Thyroid gland (tissue), 4 donors: ENCODE measurements at places on chromosomes 5 and 9.
A peak's percentile ranks its signal among the peaks of the same experiment; 100 is the strongest.

- peak; percentile 95 for DNase-seq
These were observed at the start of gene GADD45G for GRCh38 chr9:89604729-89605464. TSS of gene GADD45G (plus strand) at chr9:89605012. CDS start at chr9:89605122, 110 bp downstream.

DNA sequence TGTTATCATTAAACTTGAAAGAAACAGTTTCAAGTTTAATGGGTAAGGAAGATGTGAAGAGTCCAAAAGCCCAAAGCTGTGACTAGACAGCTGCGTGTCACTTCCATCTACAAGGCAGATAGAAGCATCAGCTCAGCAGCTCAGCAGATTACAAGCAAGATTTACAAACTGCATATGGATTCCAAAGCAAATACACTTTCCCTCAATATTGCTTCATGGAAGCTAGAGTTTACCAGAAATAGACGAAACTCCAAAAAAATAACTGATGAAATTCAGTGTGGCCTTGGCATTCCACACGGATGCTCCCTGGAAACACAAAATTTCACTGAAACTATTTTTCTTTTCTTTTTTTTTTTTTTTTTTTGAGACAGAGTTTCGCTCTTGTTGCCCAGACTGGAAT lies 17.9 kb downstream of the MYO10 start:
- no peak for DNase-seq

DNA sequence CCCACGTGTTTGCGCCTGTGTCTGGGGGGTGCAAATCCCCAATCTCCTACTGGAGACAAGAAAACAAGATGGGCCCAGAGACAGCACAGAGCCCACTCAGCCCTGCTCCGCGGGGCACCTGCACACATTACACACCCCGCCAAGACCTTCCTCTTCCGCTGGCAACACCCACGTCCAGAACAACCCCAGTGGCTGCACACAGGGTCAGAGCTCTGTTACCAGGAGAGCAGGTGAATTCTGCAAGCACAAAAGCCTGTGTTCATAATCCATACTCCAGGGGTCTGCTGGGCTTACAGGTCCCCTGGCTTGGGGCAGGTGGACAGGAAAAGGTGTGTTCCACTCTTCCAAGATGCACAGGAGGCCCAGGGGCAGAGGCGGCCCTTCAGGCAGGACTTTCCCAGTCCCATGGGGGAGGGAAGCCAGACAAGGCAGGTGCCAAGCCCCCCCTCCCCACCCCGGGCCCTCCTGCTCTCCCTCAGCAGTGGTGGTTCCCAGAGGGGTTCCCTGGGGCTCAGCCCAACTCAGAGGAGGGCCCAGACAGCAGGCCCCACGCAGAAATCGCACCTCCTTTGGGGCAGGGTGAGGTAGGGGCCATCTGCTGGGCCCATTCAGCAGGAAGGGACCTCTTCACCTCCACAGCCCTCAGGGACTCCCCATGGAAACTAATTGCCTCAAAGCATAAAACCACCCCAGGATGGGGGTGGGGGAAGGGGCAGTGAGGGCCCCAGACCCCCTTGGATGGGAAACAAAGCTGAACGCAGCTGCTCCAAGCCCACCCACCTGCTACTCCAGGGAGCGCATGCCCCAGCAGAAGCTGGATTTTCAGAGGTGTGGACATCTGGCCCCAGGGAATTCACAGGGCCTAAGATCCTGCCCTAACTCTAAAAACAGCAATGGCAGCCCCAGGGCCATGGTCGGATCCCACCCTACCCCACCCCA lies 105.3 kb downstream of the VAV2 start:
- no peak for DNase-seq

DNA sequence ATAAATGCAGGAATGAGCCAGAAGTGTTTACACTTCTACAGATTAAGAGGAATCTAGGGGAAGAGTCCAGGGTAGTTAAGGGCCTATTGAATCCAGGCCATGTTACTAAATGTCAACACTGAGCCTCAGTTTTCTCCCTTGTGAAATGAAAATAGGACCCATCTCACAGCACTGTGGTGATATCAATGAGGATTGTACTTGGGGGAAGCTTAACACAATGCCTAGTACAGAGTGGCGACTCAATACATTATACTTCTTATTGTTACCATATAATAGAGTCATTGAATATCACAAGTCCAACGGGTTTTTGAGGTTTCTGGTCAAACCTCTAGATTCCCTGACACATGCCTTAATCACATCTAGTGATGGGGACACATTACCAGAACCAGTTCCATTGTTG lies 4.6 kb downstream of the TRUB2 start:
- no peak for DNase-seq
